ENCODE measurements at places on chromosomes 4 and X. TPM values are rescaled to one million over a fixed set of nuclear protein-coding genes. Genes with fewer than 3 reads are reported as not detected.

CLNK gene
- total RNA-seq = 0.31 TPM

PNMA5 gene
- total RNA-seq = not detected

CYTL1 gene
- total RNA-seq = not detected

SLC49A3 gene
- total RNA-seq = 0.80 TPM

SETD7 gene
- 17.0 TPM for total RNA-seq

UBE2K gene
- 88.3 TPM for total RNA-seq

ETDB gene
- total RNA-seq = not detected

PRRG1 gene
- total RNA-seq = not detected

GAGE12F gene
- not detected for total RNA-seq

MAGEA9B gene
- not detected for total RNA-seq

PLP1 gene
- not detected for total RNA-seq

PRMT9 gene
- total RNA-seq = 6.9 TPM

BST1 gene
- 0.48 TPM for total RNA-seq

NSG1 gene
- total RNA-seq = 15.1 TPM

EFHC2 gene
- 0.18 TPM for total RNA-seq

ATOH1 gene
- not detected for total RNA-seq

TMPRSS11B gene
- total RNA-seq = not detected

SATL1 gene
- not detected for total RNA-seq

ARMCX4 gene
- total RNA-seq = 4.9 TPM

MAGEA12 gene
- total RNA-seq = not detected

CYBB gene
- total RNA-seq = 3.7 TPM

SEPTIN6 gene
- total RNA-seq = 125 TPM

IBSP gene
- not detected for total RNA-seq

GLUD2 gene
- 0.64 TPM for total RNA-seq
